Activated CD4-positive, CD25-positive, alpha-beta regulatory T cell treated with anti-CD3 and anti-CD28 coated beads, Interleukin-2, amount 50 U/mL, for 16 hours (primary cell): ENCODE measurements at places on chromosomes 4 and X.

DNA sequence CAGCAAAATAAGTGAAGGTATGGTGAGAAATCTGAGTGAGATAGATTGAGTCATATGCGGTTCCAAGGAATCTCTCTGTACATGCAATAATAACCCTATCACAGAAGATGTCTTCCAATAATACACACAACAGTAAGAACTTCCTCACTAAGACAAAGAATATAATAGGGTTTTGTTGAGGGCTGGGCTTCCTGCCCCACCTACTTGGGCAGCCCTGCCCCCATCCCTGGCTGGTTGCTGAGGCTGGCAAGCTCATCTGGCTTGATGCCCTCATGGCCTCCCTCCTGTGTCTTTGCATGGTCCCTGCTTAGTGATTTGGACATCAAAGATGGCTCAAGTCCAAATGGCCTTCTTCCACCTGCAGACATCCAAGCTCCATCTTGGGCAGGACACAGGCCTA, 2.7 kb downstream of the GEMIN8 start:
- DNase-seq: no peak

DNA sequence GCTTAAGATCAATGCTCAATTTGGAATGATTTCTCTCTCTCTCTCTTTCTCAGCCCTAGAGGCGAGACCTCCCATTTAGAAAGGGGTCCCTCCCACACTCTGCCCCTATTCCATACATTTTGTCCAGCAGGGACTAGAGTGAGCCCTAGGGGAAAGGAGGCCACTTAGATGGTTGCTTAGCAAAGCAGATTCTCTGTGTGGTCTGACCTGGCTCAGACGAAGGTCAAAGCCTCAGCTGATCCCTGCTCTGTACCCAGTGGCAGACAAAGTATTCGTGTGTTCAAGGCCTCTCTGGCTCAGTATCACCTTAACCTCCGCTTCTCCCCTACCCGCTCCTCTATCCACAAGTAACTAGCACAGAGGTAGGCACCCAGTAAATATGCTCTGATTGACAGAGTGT, 78.4 kb downstream of the HPRT1 start:
- DNase-seq: no peak

DNA sequence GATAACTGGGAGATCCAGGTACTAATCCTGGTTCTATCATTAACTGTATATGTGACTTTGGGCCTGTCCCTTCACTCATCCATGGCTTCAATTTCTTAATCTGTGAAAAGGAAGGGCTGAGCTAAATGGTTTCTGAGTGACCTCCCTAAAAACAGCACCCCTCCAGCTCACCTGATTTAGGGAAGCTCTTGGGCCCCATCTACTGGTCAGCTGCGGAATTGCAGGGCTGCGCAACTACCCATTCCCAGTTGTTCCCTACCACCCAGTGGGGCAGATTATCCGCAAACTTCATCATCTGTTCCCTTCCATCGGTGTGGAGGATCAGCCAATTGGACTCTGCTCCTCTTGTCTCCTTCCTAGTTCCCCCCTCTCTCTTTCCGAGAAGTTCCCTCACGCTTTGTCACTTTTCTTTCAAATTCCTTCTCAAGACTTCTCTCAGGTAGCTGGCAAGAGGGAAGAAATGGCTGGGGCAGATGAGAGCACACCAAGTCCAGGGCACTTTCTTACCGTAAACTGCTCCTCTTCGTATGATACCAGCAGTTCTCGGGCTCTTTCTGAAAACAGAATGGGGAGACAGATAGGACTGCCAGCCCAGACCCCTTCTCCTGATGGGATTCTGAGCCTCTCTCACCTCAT, 5.8 kb downstream of the LAS1L start:
- DNase-seq: peak; percentile 16

DNA sequence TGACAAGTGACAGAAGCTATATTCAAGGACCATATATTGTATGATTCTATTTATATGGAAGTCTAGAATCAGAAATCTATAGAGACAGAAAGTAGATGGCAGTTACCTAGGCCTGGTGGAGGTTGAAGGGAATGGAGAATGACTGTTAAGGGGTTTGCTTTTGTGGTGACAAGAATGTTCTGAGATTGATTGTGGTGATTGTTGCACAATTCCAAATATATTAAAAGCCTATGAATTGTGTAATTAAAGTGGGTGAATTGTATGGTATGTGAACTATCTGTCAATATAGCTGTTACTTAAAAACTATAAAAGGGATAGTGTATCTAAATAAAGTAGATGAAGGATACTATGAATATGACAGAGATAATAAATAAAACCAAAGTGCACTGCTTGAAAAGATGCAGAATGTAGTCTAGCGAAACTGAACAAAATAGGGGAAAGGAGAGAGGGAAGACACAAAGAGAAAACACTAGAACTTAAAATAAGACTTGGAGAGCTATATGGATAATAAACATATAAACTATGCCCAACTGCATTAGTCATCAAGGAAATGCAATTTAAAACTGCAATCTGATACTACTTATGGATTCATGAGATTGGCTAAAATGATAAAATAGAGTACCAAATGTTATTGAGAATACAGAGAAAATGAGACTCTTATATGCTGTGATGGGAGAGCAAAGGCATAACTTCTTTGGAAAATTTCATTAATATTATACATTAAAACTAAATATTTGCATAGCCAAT, 82.1 kb upstream of the BANK1 start:
- no peak for DNase-seq

DNA sequence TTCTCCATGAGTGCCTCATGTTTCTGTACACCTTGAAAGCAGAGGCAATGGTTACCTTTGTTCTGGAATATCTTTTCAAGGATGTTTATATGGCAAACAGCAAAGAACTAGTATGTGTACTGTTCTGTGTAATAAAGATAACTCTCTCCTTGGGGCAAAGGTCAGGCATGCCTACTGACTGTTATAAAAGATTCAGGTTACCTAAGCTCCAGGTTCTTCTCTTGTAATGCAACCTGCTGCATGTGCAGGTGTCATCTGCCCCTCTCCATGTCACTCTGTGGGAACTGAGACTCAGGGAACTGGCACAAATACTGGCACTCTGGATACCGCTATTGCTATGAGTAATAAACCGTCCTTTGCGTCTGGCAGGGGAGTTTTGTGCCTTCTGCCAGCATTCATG, 5.4 kb upstream of the TRPC3 start:
- DNase-seq: no peak

GRCh38 chr4:1008840-1009541, 2.4 kb upstream of the FGFRL1 start:
- no peak for DNase-seq

DNA sequence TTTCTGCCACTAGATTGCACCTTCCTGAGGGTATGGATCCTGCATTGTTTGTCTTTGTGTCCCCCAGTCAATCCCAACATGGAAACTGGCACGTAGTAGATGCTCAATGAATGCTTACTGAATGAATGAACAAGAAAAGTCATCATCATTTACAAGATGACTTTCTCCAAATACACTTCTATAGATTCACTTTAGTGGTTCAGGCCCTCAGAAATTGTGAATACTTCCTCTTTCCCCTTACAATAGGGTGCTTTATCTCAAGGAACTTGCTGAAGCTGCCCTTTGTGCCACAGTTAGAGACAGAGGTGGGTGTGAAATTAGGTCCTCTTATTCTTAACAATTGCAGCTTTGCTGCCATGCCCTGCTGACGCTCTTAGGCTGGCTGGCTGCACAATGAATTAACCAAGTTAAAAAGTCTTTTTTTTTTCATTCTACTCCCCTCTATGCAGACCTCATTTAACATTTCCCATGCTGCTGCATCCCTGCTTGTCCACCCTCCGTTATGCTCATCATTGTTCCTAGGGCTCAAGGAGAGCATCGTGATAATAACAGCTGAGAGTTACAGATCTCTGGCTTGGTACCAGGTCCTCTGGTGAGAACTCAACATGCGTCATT, 108.0 kb upstream of the ZNF518B start:
- DNase-seq: no peak
